Fibroblast of skin of back (primary cell): ENCODE measurements at places on chromosomes 16 and 17.
A peak's percentile ranks its signal among the peaks of the same experiment; 100 is the strongest.

DNA sequence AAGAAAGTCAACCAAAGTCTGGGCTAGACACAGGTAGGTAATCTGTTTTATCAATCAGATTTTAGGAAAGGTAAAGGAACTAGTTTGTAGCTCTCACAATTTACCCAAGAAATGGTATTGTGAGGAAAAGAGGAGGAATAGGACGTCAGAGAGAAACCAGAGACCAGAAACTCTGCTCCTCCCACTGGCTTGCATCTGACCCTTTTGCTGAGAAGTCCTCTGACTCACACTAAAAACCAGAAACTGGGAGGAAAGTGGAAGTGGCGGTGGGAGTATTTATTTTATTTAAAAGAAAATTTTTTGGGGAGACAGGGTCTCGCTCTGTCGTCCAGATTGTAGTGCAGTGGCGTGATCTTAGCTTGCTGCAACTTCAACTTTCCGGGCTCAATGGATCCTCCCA lies 38.0 kb upstream of the MNT start:
- peak; percentile 16 for DNase-seq

DNA sequence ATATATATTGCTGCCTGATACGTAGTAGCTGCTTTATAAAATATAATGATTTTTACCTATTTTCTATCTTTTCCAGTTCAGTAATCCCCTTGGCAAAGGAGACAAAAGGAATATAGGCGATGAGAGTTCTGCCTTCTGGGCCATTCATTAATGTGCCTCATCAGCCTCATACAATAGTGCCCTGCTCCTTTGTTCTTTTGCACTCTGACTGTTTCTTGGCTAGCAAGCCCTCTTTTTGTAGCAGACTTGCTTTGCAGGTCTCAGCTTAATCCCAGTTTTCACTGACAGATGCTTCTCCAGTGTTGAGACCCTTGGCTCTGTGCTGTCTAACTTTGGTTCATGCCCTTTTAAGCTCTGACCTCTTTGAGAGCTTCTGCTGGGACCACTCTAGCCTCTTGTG lies 10.4 kb downstream of the HSD17B2 start:
- DNase-seq, result no peak

- no peak for DNase-seq
These were observed 396.8 kb downstream of the SOX9 start for GRCh38 chr17:72517413-72518158.

GRCh38 chr17:4369557-4370230 lies 3.2 kb upstream of the UBE2G1 start:
- DNase-seq, result no peak

- no peak for DNase-seq
These were observed 50.7 kb downstream of the SLC5A11 start for GRCh38 chr16:24896439-24896838.

DNA sequence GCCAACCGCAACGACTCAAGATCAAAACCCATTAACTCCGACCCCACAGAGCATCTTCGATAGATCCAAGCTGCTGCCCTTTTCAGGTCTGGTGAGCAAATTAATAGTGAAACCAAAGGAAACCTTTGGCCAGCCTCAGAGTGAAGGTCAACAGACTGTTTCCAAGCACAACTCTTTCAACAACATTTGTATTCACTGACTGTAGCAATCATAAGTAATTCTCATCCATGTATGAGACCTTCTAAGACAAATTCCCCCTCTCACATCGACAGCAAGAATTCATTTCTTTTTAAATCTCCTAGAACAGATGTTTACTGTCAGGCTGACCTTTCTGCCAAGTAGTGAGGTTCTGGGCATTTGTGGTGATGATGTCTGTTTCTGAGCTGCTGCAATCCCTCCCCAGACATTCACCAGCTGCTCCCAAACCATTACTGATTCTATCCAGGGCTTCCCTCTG lies 64.2 kb downstream of the SLC39A11 start:
- no peak for DNase-seq
